Ovary (tissue), 10 donors: ENCODE measurements at places on chromosomes 11 and 22.
A peak's percentile ranks its signal among the peaks of the same experiment; 100 is the strongest.

DNA sequence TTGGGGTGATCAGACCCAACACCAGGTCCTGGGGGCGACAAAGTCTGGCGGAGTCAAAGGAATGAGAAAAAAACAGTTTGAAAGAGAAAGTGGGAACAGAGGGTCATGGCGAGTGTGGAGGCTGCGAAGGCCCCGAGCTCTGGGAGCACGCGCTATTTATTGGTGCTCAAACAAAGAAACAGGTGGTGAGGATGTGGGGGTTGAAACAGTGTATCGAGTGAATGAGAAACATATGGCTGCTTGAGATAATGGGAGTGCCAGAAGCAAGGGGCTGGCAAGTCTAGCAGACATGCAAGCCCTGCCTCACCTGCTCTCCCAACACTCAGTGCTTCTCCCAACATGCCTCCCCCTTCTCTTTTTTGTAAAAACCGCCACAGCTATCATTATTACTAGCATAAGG is 7.8 kb upstream of the DUSP18 start:
- no peak for DNase-seq

DNA sequence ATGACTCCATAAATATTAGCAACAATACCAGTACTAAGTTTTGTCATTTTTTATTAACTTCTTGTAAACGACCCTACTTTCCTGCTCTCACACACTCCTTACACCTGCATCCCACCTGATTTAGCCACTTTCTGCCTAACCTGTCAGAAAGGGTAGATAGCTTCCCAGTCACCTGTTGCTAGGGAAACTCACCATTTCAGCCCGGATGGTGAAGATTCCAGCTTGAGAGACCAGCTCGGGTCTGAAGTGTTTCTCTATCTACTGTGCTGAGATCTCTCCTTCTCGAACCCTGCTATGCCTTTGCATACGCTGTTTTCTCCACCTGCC is at the start of gene PARVG:
Gene PARVG (plus strand): TSS at position 220 of the 327 bp plus-strand sequence. CDS start 2,405 bp downstream, outside the sequence.
- no peak for DNase-seq

DNA sequence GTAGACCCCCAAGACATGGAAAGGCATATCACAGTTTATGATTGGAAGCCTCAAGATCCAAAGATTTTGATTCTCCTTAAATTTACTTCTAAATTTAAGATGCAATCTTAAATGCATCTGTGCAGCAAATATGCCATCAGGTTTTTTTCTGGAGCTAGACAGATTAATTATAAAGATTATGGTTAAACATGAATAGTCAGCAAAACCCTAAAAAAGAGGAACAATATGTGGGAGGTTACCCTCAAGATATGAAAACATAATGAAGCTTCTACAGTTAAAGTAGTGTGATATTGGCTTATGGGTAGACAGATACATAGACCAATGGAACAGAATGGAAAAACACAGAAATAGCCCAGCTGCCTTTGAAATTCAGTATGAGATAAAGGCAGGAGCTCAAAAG is 31.7 kb downstream of the OR8B12 start:
- no peak for DNase-seq

GRCh38 chr11:61955422-61956135 is 5.4 kb downstream of the BEST1 start:
- peak; percentile 64 for DNase-seq

DNA sequence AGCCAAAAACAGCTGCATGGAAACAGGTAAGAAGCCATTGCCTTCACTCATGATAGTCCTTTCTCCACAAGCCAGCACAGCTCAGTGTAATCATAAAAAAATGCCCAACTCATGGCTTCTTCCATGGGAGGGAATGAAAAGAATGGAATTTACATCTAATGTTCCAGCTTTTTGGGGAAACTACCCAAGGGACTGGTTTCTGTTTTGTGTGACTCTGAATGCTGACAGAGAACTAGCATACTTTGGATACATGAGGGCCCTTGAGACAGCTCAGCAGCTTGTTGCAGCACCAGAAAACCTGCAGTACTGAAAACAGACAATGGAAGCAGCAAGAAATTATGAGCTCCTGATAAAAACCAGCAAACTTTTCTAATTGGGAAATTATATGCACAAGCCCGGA is 24.2 kb upstream of the HORMAD2 start:
- DNase-seq = no peak
